Stimulated activated memory B cell treated with anti-CD40 and anti-IgM and Interleukin-4, amounts not matched to agents 10 μg/mL and 1 μg/mL and 100 μg/mL, for 72 hours (primary cell): ENCODE measurements at places on chromosomes 13 and 19.

DNA sequence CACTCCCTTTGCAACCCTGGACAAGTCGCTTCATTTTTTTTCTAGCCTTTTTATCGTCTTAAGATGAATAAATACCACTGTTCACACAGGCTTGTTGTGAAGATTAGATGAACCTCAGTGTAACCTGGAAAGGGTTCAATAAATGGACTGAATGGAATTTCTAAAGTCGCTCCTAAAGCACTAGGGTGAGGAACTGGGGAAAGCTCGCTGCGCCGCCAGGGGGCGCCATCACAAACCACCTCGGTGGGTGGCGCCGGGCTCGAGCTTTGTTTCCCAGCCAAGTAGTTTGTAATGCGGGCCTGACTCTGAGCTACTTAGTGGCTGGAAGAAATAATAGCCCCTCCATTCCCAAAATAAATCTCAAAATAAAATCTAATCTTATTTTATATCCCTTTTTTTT is 2.2 kb upstream of the CEACAM6 start:
- peaks cover 7% of the 10 kb centered on the region for H3K4me1 ChIP-seq
- H3K27ac ChIP-seq: no peak overlapping the region
- peaks cover 40% of the 10 kb centered on the region for H3K27me3 ChIP-seq
- no peak for ATAC-seq
- H3K4me3 ChIP-seq: no peak overlapping the region
- no peaks in the 10 kb centered on the region for H3K36me3 ChIP-seq

GRCh38 chr13:94608586-94608985 is 6.9 kb downstream of the GPR180 start:
- H3K4me1 ChIP-seq: peaks cover 10% of the 10 kb centered on the region
- no peak overlapping the region for H3K27ac ChIP-seq
- no peak overlapping the region for H3K4me3 ChIP-seq

- H3K36me3 ChIP-seq: peaks cover 24% of the 10 kb centered on the region
- H3K27ac ChIP-seq: no peak overlapping the region
- no peak for ATAC-seq
- H3K27me3 ChIP-seq: no peaks in the 10 kb centered on the region
- no peak overlapping the region for H3K4me3 ChIP-seq
These were observed 9.5 kb upstream of the MLNR start for GRCh38 chr13:49210669-49211068.

DNA sequence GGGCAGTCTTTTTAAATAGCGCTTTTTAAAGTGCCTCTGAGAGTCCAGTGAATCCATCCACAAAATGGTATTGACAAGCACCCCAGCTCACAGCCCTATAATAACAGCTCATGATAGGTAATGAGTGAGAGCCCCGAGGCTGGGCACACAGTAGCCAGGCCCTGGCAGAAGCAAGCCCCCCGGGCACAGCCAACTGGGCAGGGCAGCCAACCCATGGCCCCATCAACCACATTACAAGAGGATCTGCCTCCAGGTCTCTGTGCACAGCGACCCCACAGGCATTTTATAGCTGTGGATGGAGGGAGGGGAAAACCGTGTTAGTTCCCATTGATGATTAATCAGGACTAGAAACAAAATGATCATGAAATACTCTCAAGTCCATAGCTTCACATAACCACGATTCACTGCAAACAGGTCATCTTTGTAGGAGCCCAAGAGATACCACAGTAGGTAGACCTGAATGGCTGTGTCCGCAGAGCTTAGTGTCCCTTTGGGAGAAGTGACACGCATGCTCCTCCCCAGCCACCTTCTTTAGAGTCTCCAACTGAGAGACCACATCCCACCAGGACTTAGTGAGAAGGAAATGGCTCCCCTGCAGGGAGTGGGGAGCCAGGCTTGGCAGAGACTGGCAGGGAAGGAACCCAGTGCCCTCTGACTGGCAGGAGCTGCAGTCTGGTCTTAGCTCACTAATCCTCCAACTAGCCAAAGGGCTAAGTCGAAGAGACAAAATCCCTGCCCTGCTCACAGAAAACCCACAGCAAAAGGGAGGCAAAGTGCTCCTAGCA is 4.3 kb upstream of the VSTM2B start:
- no peak for ATAC-seq
- no peak overlapping the region for H3K4me3 ChIP-seq
- no peak overlapping the region for H3K27ac ChIP-seq
- no peaks in the 10 kb centered on the region for H3K36me3 ChIP-seq
- H3K27me3 ChIP-seq: peaks cover 64% of the 10 kb centered on the region

DNA sequence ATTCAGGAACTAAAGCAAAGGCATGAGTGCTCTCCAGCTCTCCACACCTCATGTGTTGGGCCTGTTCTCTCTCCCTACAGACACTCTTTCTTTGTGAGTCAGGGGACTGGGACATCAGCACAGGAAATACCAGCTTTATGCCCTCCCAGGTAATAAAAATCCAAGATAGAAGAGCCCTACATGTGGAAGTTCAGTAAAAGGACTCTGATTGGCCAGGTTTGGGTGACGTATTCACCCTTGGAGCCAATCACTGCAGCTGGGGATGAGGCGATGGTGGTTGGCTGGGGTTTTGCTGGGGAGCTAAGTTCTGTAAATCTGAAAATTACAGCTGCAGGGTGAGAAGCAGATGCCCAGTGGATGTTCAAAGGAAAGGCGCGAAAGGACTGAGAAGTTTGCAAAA is 32.5 kb downstream of the CCDC70 start:
- no peaks in the 10 kb centered on the region for H3K36me3 ChIP-seq
- H3K4me3 ChIP-seq: no peak overlapping the region
- H3K27me3 ChIP-seq: peaks cover 63% of the 10 kb centered on the region
- no peak overlapping the region for H3K27ac ChIP-seq

- ATAC-seq: no peak
- H3K36me3 ChIP-seq: no peaks in the 10 kb centered on the region
- H3K4me3 ChIP-seq: no peak overlapping the region
- H3K4me1 ChIP-seq: no peaks in the 10 kb centered on the region
These were observed 473.4 kb downstream of the SLITRK5 start for GRCh38 chr13:88144580-88144979.

DNA sequence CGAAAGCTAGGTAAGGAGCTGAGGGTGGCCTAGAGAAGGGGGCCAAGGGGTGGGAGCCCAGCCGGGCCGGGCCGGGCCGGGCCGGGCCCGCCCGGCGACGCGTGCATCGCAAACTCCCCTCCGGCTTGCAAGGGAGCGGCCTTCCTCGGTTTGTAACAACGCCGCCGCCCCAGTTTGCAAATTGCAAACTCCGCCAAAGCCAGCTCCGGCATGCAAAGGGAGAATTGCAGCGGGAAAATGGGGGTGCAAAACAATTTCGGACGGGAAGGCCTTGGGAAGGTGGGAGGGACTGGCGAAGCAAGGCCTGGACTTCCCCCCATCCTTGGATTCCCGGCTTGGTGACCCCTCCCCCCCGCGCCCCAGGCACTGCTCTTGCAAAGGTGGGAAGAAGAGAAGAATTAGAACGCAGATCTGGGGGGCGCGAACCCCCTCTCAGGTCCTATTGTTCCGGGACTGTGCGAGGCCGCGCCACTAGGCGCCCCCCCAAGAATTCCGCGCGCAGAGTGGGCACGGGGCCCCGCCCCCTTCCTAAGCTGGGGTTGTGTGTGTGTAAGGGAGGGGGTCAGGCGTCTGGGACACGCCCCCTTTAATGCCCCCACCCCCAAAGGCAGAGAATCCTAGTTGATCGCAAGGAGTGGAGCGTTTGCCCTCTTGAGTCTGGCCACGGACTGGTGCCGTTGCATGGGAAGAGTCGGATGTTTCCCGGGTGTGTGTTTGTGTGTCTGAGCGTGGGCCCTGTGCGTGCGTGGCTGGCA is 926 bp downstream of the PRR12 start:
- H3K4me1 ChIP-seq: peaks cover 36% of the 10 kb centered on the region
- H3K36me3 ChIP-seq: peaks cover 21% of the 10 kb centered on the region
- no peak for ATAC-seq

GRCh38 chr19:9917321-9917720 is 19.0 kb downstream of the OLFM2 start:
- no peak overlapping the region for H3K27ac ChIP-seq
- ATAC-seq: no peak
- no peak overlapping the region for H3K4me3 ChIP-seq
- H3K36me3 ChIP-seq: no peaks in the 10 kb centered on the region
- peaks cover 20% of the 10 kb centered on the region for H3K4me1 ChIP-seq
- peaks cover 55% of the 10 kb centered on the region for H3K27me3 ChIP-seq

- no peak for ATAC-seq
- no peaks in the 10 kb centered on the region for H3K4me1 ChIP-seq
- no peak overlapping the region for H3K27ac ChIP-seq
- H3K36me3 ChIP-seq: no peaks in the 10 kb centered on the region
- H3K27me3 ChIP-seq: no peaks in the 10 kb centered on the region
- H3K4me3 ChIP-seq: no peak overlapping the region
These were observed 23.9 kb downstream of the POP4 start for GRCh38 chr19:29629836-29630534.

DNA sequence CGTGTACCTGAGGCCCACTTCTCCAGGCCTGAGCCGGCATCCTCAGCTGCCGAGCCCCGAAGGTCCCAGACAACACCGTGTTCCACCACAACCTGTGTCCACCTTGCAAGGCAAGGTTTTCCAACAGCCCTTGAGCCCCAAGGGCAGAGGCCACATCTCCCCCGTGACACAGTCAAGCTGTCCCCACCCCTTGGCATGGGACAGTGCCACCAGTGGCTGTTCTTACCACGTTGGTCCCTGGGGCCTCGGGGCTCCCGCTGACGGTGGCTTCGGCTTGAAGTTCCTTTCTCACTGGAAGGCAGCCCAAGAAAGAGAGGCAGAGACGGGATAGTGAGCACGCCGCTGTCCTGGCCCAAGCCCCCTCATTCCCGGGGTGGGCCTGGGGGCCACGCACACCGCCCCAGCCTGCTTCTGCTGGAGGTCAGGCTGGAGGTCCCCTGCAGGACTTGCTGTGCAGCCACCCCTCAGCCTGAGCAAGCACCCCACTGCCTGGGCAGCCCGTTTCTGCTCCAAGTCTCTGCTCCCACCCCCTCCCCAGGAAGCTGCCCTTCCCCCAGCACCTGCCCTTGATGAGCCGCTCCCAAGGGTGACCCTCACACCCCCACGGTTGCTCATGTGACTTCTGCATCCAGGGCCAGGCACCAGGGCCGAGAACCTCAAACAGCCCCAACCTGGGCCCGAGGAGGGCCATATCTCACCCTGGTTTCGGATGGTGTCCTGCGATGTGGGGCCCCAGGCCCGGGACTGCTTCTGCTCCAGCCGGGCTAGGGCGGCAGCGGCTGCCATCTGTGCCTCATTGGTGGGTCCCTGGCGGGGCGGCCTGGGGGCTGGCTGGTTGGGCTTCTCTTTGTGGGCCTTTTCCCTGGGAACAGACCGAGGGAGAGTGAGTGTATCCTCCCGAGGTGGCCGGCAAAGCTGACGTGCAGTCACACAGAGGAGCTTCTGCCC is 4.1 kb downstream of the UBXN6 start:
- no peak for ATAC-seq
- peaks cover 24% of the 10 kb centered on the region for H3K4me1 ChIP-seq
- peaks cover 38% of the 10 kb centered on the region for H3K36me3 ChIP-seq
- H3K27ac ChIP-seq: no peak overlapping the region
- H3K27me3 ChIP-seq: no peaks in the 10 kb centered on the region

- H3K27me3 ChIP-seq: peaks cover 6% of the 10 kb centered on the region
- no peak overlapping the region for H3K27ac ChIP-seq
- ATAC-seq: no peak
- peaks cover 10% of the 10 kb centered on the region for H3K4me1 ChIP-seq
- H3K4me3 ChIP-seq: no peak overlapping the region
- no peaks in the 10 kb centered on the region for H3K36me3 ChIP-seq
These were observed 93.9 kb downstream of the LIG4 start for GRCh38 chr13:108121406-108121805.
